T-helper 17 cell (primary cell): ENCODE measurements at places on chromosomes 3 and 15.

DNA sequence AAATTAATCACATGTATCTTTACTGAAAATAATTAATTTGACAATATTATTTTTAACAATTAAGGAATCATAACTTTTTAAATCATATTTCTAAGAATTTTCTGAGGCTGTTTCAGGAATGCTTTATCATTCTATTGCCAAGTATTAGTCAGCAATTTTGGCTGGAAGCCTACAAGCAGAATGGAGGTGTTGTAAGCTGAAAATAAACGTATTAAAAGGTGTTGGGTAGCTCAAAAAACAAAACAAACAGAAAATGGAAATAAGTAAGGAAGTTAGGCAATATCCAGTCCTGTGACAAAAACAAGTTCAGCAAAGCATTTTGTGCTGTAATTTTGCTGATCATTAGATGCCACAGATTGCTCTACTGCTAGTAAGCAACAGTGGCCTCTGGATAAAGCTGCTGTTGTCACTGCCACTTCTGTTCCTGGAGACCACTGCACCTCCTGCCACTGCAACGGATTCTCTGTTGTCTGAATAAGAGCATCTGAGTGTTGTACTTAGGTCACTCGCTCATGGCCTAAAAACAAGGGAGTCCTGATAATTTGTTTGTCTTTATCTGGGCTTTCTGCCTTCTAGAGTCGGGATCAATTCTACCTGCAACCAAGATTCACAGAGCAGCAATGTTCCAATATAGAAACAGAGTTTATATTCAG is 63.5 kb upstream of the SLITRK3 start:
- DNase-seq = no peak

- no peak for DNase-seq
These were observed 839.8 kb downstream of the NTRK3 start for GRCh38 chr15:87416591-87417257.

DNA sequence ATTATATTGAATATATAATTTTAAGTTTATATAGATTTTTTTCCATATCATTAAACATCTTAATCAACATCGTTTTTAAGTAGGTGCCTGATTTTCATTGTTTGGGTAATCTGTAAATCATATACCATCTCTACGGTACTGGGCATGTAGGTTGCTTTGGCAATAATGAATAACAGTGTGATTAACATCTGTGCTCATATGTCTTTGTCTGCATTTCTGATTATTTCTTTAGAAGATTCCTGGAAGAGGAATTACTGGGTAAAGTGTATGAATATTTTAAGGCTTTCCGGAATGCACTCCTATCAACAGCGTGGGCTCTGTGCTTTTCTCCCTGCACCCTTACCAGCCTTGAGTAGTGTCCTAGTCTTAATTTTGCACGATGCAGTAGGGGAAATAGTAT is 119.8 kb upstream of the LIPC start:
- DNase-seq = no peak

GRCh38 chr3:49701388-49702077 is 12.2 kb downstream of the RNF123 start:
- no peak for DNase-seq

GRCh38 chr3:87197531-87197930 is 29.6 kb upstream of the CHMP2B start:
- DNase-seq = no peak

- no peak for DNase-seq
These were observed 70.7 kb downstream of the ANXA2 start for GRCh38 chr15:60326824-60327654.

GRCh38 chr3:184322731-184323487 is 8.5 kb downstream of the EIF4G1 start:
- DNase-seq = no peak

DNA sequence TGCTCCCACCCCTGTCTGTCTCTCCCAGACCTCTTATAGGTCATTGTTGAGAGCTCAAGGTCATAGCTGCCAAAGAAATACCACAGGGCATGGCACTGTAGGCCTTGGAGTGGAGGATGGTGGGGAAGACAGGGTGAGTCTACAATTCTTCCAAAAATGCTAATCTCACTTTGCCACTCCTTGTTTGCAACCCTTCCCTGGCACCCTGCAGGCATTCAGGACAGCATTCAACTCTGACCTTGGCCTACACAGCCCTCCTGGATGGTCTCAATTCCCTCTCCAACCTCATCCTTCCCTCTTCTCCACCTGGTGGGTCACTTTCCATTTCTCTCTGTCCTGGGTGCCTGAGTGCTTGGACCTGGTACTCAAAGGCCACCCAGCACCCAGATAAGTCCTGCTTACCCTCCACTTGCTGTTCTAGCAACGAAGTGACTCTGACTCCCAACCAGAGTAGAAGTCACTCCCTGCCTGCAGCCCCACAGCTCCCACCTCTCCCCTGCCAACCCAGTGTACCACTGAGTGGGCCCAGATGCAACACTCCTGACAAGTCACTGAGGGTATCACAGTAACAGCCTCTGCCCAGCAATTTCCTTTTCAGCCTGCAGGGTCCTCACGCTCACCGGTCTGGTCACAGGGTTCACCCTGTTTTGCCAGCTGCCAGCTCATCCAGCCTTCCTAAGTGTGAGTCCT is 36.6 kb downstream of the AMOTL2 start:
- DNase-seq = no peak

DNA sequence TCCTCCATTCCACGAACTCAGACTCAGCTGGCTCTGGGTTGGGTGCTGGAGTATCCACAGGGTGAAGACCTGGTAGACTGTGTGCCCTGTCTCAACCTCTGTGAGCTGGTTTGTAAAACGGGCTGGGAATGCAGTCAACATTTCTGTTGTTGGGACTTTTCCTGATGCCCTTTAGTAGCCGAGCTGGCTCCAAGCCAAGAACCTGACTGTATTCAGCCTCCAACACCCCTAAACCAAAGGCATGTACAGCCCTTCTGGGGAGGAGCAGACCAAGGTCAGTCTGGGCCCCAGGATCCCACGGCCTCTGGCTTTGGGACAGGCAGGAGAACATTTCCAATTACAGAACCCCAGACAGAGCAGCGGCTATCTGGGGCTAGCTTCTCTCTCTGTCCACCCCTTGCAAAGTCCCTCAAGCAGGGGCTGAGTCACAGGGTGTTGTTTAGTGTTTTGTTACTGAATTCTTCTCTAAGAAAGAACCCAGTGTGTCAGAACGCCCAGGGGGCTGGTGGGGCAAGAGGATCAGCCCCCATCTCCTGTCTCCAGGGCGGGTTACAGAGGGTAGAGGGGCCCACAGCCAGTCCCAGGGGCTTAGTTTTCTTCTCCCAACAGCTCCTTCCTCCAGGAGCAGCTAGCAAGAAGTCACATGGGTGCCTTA is 56.8 kb upstream of the SLC6A6 start:
- DNase-seq = no peak

- DNase-seq = no peak
These were observed 596.3 kb upstream of the ARPP21 start for GRCh38 chr3:35043040-35043439.

DNA sequence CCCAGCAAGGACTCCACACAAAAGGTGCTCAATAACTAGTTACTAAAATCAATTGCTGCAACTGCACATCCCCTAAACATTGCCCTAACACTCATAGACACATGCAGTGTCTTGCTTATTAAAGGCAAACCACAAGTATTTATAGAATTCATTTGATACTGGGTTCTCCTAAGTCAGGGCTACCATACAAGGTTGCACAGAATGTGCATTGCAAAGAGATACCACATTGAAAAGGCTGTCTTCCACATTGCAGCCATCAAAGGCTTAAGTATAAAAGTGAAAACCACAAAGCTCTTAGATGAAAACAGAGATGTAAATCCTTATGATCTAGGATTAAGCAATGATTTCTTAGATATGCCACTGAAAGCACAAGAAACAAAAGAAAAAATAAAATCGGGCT is 33.6 kb upstream of the TOPAZ1 start:
- DNase-seq = no peak
